BJ (cell line): ENCODE measurements at places on chromosomes 7 and 10. TPM values are rescaled to one million over a fixed set of nuclear protein-coding genes. Genes with fewer than 3 reads are reported as not detected.

The TRIM50 gene
- polyA plus RNA-seq = not detected in 2 replicates

GRCh38 chr10:86857128-86857721, 100.2 kb downstream of the MMRN2 start:
- DNase-seq = peak; percentile 4

- DNase-seq = no peak
These were observed 200.6 kb downstream of the DIP2C start for GRCh38 chr10:488933-489215.

The OR9A2 gene
- not detected in 2 replicates for polyA plus RNA-seq

DNA sequence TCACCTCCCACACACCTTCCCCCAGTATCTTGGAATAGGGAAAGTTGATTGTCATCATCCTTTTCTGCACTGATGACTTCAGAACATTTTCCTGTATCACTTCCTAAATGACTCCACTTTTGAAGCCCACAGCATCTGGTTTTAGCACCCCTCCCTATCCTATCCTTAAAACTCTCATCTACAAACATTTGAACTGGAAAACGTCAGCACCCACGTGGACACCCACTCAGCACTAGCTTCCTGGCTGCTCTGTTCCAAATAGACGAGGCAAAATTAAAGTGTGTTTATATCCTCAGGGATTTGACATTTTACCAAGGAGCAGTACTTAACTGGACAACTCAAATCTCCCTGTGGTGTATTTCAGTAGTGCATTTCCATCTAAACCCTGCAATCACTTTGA, 73.9 kb downstream of the REEP3 start:
- DNase-seq = no peak

The FAM204A gene
- polyA plus RNA-seq = 23.1 and 37.6 TPM in 2 replicates
